ENCODE measurements at places on chromosomes 4 and X. TPM values are rescaled to one million over a fixed set of nuclear protein-coding genes. Genes with fewer than 3 reads are reported as not detected.

DNA sequence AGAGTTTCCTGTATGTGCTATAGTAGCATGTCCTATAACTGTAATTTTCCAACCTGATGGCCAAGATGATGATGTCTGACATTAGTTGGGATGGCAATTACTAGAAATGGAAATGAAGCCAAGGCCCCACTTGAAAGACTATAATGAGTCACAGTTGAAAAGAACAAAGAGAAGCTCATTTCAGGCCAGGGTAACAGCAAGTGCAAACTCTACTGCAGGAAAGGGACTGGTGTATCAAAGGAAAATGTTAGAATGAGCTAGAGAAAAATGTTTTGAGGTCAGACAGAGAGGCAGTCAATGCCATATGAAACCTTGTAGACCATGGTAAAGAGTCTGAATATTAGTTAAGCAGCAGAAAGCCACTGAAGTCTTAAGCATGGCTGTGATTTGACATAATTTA is 146.2 kb upstream of the SH3RF1 start:
- no peak overlapping the region for H3K27ac ChIP-seq
- no peak overlapping the region for H3K4me3 ChIP-seq
- H3K4me1 ChIP-seq = peaks cover 5% of the 10 kb centered on the region

DNA sequence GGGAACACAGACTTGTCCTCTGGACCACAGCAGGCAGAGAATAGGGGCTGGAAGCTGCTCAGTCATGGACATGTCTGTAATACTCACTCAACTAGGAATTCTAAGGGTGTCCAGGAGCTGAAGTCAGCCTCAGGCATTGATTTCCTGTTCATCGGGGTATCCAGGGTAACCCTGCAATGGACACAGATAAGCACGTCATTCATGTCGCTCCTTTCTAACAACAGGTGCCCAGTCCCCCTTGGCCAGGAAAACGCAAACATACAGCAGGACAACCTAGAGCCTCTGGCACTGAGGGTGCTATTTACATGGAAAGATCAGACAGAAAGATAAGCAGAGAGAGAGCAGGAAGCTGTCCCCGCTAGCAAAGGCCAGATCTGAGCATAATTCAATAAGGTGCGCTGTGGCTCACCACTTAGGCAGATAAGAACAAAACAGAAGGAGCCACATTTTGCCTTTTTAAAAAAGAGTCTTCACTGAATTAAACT is 21.3 kb downstream of the QDPR start:
- peaks cover 11% of the 10 kb centered on the region for H3K4me1 ChIP-seq
- peaks cover 8% of the 10 kb centered on the region for H3K36me3 ChIP-seq
- no peak overlapping the region for H3K27ac ChIP-seq
- no peaks in the 10 kb centered on the region for H3K27me3 ChIP-seq

DNA sequence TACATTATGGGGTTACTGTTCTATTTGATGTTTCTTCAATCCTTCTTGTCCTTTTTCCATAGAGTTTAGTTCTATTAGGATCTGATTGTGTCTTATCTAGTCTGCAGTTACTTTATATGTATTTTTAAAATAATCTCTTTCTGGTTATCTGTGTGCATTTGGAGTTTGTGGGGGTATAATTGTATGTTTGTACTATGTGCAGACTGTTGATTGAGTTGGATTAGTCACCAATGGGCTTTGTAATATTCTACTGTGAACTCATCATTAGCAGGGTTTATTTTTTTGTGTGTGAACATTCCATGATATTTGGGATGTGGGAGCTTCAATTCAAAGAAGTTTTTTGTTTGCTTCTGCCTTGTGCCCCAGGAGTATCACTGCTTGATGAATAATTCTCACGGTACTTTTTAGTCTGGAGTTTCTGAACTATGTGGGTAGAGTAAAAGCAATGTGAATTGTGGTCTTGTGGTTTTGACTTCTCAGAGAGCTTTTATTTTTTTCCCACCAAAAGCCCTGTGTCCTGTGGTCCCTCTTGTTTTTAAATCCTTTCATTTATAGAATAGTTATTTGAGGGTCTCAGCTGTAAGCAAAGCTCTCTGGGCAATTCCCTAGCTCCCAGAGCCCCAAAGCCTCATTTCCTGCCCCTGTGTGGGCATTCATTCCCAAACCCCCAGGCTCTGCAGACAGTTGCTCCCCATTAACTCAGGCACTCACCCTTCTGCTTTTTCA is 127.8 kb downstream of the PHKA2 start:
- H3K4me3 ChIP-seq = no peak overlapping the region
- no peaks in the 10 kb centered on the region for H3K4me1 ChIP-seq
- H3K27ac ChIP-seq = no peak overlapping the region
- DNase-seq = peak; percentile 10

- H3K27ac ChIP-seq = no peak overlapping the region
- H3K27me3 ChIP-seq = peaks cover 30% of the 10 kb centered on the region
- H3K36me3 ChIP-seq = no peaks in the 10 kb centered on the region
- H3K4me1 ChIP-seq = no peaks in the 10 kb centered on the region
- no peak overlapping the region for H3K4me3 ChIP-seq
These were observed 57.1 kb upstream of the NKAP start for GRCh38 chrX:120000490-120001246.

- DNase-seq = peak; percentile 72
- peaks cover 29% of the 10 kb centered on the region for H3K4me1 ChIP-seq
- H3K4me3 ChIP-seq = no peak overlapping the region
- no peaks in the 10 kb centered on the region for H3K36me3 ChIP-seq
- H3K27me3 ChIP-seq = no peaks in the 10 kb centered on the region
- H3K27ac ChIP-seq = no peak overlapping the region
These were observed 128.2 kb downstream of the SLC7A11 start for GRCh38 chr4:138113819-138114400.

GRCh38 chrX:70043685-70044084 is 6.1 kb downstream of the AWAT2 start:
- H3K4me1 ChIP-seq = peaks cover 14% of the 10 kb centered on the region
- H3K4me3 ChIP-seq = no peak overlapping the region
- no peaks in the 10 kb centered on the region for H3K27me3 ChIP-seq
- H3K36me3 ChIP-seq = no peaks in the 10 kb centered on the region

DNA sequence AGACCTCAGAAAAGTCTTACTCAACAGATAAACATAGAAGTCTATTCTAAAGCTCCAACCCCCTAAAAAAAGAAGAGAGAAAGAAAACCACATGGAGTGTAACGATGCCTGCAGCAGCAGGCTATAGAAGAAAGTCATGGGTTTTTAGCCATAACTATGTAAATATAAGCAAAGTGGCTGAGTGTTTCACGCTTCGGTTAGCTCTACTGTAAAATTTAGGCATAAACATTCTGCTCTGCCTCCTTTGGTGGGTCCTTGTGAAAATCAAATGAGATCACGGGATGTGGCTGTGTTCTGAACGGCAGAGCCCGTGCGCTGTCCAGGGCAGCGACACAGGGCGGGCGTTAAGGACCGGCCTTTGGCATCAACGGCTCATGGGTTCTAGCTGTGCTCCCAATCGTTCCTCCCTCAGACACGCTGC is 78.4 kb downstream of the IRF2 start:
- H3K4me3 ChIP-seq = no peak overlapping the region
- no peak for DNase-seq
- H3K27me3 ChIP-seq = no peaks in the 10 kb centered on the region
- H3K4me1 ChIP-seq = peaks cover 9% of the 10 kb centered on the region

DNA sequence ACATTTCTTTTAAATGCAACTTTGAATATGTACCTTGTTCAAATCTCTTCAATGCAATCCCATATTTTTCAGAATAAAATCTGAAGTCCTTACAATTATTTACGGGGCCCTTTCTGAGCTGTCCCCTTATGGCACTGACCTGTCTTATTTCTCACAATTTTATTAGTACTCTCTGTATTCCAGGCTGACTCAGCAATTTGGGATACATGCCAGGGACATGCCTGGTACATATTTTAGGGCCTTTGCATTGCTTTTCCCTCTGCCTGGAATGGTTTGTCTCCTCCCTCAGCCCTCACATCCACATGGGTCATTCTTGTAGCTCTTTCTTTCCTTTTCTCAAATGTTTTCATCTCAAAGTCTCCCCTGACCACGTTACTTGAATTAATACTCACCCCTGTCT is 172.2 kb upstream of the TECRL start:
- H3K36me3 ChIP-seq = no peaks in the 10 kb centered on the region
- no peak overlapping the region for H3K4me3 ChIP-seq
- H3K27me3 ChIP-seq = no peaks in the 10 kb centered on the region
- H3K4me1 ChIP-seq = no peaks in the 10 kb centered on the region
- peak; percentile 48 for DNase-seq
- H3K27ac ChIP-seq = no peak overlapping the region

DNA sequence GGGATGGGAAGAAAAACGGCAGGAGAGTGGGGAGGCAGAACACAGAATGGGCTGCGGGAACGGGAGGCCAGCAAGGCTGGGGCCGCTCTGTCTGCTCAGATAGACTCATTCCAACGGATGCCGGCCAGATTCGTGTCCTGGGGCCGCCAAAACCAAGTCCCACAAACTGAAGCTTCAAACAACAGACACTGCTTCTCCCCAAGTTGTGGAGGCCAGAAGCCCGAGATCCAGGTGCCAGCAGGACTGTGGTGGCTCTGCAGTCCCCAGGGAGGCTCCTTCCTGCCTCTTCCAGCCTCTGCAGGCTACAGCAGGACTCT is 100.6 kb downstream of the ADRA2C start:
- H3K27ac ChIP-seq = no peak overlapping the region
- no peaks in the 10 kb centered on the region for H3K4me1 ChIP-seq
- no peak for DNase-seq
- peaks cover 29% of the 10 kb centered on the region for H3K27me3 ChIP-seq

DNA sequence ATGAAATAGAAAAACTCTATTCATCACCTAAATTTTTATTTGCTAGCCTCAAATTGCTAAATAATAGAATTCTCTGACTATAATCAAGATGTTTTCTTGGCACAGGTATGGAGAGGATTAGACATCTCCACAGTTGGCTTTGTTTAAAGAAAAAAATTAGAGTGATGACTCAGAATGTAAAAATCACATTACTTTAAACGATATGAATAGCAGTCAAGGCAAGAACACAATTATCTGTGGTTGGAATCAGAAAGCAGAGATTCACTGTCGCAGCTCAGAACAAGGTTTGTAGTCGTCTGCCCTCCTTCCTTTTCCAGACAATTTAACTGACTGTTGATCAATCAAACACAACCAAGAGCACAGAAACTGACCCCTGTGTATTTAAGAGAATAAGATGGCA is 32.2 kb upstream of the CCKAR start:
- H3K27me3 ChIP-seq = no peaks in the 10 kb centered on the region
- peak; percentile 66 for DNase-seq
- H3K27ac ChIP-seq = no peak overlapping the region
- no peaks in the 10 kb centered on the region for H3K36me3 ChIP-seq
- H3K4me3 ChIP-seq = 0 out of 2 replicates have a peak overlapping the region, but pooled peaks have one; percentile 11

DNA sequence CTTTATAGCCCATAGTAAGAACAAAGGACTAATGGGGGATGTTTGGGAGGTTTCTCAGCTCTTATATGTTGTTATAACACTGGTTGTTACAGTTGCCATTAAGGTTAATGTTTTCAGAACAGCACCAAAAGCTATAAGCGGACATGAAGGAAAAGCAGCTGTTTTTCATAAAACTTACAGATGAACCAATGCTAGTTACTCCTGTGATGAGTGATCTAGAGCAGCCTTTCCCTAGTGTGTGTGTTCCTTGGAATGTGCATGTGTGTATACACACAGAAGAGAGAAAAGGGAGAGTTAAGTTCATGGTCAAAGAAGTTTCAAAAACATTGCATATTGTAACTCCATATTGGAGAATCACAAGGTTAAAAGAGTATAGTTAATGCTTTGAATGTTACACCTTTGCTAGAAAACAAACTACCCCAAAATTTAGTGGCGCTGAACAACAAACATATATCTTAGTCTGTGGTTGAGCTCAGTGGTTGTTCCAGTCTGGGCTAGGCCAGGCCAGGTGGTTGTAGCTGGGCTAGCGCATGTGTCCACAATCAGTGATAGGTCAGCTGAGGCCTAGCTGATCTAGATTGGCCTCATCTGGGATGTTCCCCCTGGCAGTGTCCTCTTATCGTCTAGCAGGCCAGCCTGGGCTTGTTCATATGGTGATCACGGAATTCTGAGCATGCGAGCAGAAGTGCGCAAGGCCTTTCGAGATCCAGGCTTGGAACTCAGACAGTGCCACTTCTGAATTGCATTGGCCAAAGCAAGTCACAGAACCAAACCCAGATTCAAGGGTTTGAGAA is 151.0 kb downstream of the NHS start:
- peak; percentile 68 for DNase-seq
- H3K36me3 ChIP-seq = no peaks in the 10 kb centered on the region
- H3K27me3 ChIP-seq = no peaks in the 10 kb centered on the region
- peak overlapping the region; percentile 35 for H3K4me3 ChIP-seq
- H3K27ac ChIP-seq = peak overlapping the region; percentile 67

MCTS1 gene
- total RNA-seq = 41.2 TPM

TNIP2 gene
- total RNA-seq = 55.2 TPM

EMCN gene
- 0.22 TPM for total RNA-seq

ATP7A gene
- total RNA-seq = 6.6 TPM

ZNF630 gene
- 0.25 TPM for total RNA-seq

KDR gene
- total RNA-seq = not detected
